CD8-positive, alpha-beta T cell (primary cell): ENCODE measurements at places on chromosomes 16 and 17.

DNA sequence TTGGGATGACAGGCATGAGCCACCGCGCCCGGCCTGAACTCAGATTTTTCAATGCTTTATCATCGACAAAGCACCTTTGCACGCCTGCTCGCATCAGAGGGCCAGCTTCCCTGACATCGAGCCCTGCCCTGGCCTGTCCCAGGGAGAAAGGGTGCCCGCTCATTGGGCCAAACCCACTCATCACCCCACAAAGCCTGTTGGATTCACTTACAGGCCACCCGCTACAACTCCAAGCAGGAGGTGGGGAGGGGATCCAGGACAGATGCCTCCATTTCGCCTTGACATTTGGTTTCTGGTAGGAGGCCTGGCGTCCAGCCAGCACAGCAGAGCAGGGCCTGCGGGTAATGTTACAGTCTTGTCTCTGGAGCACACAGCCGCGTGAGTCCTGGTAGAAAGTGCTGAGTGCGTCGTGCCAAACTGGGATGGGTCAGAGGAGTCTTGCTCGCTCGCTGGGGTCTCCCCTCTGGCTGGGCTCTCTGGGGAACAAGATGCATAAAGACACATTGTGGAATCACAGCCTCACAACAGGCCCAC, 19.8 kb downstream of the SMTNL2 start:
- no peak for DNase-seq

DNA sequence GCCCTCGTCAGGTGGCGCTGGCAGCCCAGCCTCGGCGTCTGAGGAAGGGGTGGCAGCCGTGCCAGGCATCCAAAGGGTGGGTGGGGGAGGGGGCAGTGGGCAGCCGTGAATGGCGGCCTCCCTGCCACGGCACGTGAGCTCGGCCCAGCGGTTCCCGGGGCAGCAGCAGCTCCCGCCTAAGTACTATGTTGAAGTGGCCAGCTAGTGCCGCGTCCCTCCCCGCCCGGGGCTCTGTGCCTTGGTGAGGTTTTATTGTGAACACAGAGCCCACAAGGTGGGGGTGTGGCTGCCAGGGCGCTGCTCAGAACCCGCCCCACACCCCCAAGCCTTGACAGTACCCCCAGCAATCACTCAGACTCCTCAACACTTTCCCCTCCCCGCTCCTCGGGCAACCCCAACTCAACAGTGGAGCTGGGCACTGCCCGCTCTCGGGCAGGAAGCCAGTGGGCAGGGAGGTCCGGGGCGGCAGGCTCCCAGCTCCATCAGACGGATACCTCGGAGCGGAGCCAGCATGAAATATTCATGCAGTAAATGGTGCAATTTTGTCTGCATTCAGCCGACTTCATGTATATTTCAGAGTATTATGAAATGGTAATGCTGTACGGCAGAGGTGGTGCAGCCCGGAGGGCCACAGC, 80.4 kb downstream of the ENGASE start:
- DNase-seq: no peak

GRCh38 chr17:62101090-62101489, 36.0 kb upstream of the MED13 start:
- DNase-seq: no peak

- DNase-seq: no peak
These were observed 464 bp downstream of the HOXB1 start for GRCh38 chr17:48530208-48530886.

GRCh38 chr16:24635900-24636610, 93.4 kb upstream of the TNRC6A start:
- DNase-seq: no peak

- no peak for DNase-seq
These were observed 379.1 kb upstream of the CCL2 start for GRCh38 chr17:33875973-33876372.

GRCh38 chr16:82621781-82622180, 5.0 kb upstream of the CDH13 start:
- no peak for DNase-seq

DNA sequence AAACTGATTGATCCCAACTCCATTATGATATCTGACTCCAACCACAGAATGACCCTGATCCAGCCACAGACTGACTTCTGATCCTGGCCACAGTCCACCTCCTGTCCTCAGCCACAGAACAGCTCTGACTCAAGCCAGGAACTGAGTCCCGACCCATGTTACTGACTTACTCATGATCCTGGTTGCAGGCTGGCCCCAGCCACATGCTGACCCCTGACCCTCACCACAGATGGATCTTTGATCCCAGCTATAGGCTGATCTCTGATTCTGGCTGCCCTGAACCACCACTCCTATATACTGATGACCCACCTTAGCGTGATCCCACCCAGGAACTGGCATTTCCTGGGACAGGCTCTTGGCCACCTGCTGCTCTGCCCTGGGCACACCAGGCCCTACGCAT, 32.2 kb upstream of the IL21R start:
- DNase-seq: no peak

GRCh38 chr17:72518753-72519597, 398.2 kb downstream of the SOX9 start:
- no peak for DNase-seq

GRCh38 chr17:1298606-1299005, 19.1 kb downstream of the TRARG1 start:
- peak; percentile 38 for DNase-seq

GRCh38 chr16:25291580-25291979, 33.9 kb upstream of the ZKSCAN2 start:
- no peak for DNase-seq

- DNase-seq: no peak
These were observed 520.9 kb upstream of the CDH5 start for GRCh38 chr16:65845466-65846209.

GRCh38 chr17:73588891-73589290, 55.4 kb downstream of the SDK2 start:
- no peak for DNase-seq

DNA sequence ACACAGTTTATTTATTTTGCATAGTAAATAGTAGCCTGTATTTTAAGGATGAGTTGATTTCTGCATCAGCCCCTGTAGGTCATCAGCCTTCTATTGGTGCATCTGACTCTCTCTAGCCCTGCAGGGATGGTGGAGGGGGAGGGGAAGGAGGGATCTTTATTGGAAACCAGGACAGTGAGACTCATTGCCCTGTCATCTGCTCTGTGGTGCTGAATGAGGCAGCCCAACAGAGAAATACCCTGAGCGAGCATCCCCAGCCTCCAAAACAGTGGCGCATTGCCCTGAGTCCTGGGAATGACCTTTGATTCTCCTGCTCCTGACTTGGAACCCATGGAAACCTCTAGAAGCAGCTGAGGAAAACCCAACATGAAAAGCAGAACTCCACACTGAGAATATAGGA, 45.5 kb upstream of the STH start:
- no peak for DNase-seq

DNA sequence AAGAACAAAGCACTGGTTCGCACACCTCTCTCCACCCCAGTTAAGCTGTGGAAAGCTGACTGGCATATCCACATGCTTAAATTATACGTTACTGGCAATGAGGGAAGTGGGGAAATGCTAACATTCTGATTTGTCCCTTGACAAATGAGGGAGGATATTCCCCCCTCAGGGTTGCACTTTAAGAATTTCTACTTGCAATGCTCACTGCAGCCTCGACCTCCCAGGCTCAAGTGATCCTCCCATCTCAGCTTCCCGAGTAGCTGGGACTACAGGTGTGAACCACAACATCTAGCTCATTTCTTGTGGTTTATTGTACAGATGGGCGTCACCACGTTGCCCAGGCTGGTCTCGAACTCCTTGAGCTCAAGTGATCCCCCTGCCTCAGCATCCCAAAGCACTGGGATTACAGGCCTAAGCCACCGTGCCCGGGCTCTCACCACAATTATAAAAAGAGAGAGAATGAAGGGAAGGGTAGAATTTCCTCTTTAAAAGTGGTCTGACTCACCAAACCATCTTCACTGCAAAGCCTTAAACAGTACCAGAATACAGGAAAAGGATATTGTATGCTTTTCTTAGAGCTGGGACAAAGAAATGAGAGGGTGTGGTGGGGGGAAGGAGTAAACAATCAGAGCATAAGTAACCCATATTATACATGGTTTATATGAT, 38.9 kb downstream of the KANSL1 start:
- no peak for DNase-seq

DNA sequence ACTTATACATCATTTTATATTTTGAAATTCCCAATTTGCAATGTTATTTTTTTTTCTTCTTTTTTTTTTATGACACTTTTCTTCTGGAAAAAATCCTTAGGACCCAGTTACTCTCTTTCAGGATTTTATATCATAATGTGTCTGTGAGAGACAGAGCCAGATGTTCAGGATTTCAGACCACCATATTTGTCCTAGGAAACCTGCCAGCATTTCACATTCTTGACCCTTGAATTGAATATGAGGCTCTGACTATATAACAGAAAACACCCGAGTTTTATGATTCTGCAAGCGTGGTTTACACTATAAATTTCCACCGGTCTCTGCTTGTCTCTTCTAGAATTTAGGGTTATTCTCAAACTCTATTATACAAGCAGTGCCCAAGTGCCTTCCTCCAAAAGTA, 621.0 kb downstream of the WWOX start:
- no peak for DNase-seq

GRCh38 chr17:59427996-59428395, 96.5 kb downstream of the YPEL2 start:
- DNase-seq: no peak

GRCh38 chr16:60074378-60074777, 1340.3 kb upstream of the GOT2 start:
- no peak for DNase-seq

GRCh38 chr17:80605326-80606066, 60.9 kb downstream of the RPTOR start:
- no peak for DNase-seq
